ENCODE measurements at places on chromosomes 11 and 22.

DNA sequence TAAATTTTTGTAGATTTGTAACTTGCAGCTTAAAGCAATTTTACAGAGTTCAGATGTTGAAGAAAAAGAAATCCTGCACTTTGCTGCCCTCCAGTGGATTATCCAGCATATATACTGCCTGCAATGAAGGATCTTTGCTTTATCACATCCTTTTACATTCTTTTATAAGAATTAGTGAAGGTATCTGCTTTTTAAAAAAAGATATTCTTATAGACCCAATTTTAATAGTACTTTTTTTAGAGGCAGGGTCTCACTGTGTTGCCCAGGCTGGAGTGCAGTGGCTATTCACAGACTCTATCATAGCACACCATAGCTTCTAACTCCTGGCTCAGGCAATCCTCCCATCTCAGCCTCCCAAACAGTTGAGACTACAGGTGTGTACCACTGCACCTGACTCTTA, 60.7 kb downstream of the TTC17 start:
- no peak for DNase-seq

DNA sequence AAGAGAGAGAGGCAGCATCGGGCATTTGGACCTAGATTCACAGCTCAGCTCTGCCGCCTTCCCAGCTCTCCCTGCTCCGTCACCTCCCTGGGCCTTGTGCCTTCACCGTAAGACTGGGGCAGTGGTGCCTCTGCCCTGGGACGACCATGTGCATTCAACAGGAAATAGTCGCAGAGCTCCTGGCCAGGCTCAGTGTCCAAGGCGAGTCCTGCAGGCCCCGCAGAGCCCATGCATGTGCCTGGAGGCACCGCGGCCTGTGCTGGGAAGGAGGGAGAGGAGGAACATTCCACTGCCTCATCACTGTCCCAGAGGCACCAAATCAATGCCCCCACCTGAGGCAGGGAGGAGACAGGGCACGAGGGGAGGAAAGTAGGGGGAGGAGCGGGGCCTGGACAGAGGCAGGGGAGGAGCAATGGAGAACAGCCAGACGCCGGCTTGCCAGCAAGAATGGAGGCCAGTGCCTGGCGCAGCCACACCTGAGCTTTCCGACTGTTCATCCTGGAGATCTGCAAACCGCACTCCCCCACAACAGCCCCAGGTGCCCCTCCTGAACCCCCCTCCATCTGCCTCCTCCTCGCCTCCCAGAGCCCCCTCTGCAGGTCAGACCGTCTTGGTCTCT, 74.4 kb upstream of the PRR5 start:
- no peak for DNase-seq

DNA sequence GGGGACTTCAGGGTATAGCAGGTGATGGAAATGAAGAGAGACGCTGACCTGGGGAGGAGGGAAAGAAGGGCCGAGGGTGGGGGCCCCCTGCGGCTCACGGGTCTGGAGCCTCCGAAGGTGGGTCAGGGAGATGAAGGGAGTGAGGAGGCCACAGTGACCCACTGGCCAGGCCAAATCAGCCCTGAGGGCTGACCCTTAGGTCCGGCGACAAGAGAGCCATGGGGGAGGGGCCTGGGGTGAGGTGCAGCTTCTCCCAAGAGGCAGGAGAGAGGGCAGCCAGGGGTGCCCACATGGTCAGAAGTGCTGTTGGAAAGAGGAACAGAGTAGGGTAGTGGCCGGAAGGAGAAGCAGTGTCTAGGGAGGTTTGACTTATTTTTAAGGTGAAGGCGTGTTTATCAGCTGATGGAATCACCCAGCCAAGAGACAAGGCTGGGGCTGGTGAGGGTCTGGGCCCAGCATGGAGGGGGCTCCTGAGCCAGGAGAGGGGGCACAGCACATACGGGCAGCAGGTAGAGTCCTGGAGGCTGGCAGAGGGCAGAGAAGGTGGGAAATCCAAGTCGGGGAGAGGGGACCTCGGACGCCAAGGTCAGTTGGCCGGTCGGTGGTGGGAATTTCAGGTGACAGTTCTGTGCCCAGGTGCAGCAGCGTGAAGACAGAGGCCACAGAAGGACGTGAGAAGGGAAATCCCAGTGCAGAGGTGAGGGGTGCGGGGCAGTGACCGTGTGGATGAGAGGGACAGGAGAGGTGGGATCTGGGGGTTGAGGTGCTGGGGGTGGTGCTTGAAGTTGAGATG, 49.0 kb downstream of the LINC01488 start:
- no peak for DNase-seq

- no peak for DNase-seq
These were observed at the start of gene TRABD for GRCh38 chr22:50185375-50186087. Gene TRABD (plus strand): TSS chr22:50185913. CDS start chr22:50193061, 7,148 bp downstream.

GRCh38 chr11:95066716-95067038, at the start of gene SRSF8:
Gene SRSF8 (plus strand): TSS chr11:95066919. CDS start chr11:95067227, 308 bp downstream.
- DNase-seq: no peak

DNA sequence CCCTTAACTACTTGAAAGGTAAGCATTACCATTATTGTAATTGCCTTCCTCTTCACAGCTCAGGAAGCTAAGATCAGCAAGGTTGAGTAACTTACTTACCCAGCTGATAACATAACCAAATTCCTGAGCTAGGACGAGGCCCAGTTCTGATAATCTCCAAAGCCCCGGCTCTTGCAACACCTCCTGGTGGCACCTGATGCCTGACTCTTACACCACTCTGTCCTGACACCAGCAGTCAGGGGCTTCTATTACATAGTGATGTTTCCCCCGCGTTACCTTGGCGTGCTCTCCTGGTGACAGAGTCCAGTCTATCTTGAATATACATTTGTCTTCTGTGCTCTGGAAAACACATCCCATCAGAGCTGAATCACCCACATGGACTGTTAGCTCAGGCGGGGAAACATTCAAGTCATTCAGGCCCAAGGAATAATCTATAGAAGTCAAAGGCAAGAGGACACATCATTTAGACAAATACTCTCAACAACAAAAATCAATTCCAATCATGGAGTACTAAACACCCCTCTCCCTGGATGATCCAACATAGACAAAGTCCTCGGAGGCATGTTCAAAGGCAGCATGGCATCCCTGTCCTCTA, 12.6 kb downstream of the JAML start:
- no peak for DNase-seq

DNA sequence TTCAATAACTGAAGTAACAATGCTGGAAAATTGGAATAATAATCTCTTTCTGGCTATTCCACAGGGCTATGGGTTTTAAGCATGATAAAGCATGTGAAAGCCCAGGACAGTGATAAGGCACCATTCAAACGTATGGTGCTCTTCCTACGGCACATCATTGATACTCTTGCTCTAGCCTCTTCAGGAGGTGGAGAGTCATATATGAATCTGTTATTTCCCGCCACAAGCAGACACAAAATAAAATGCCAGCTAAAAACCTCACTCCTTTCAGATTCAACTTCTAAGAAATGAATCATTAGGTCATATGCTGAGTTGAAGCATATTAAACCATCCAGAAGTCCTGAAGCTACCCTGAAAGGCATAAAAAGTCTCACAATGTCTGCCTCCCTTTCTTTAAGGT, 49.9 kb downstream of the FZD4 start:
- no peak for DNase-seq

GRCh38 chr11:689625-690024, 5.4 kb downstream of the DEAF1 start:
- no peak for DNase-seq

DNA sequence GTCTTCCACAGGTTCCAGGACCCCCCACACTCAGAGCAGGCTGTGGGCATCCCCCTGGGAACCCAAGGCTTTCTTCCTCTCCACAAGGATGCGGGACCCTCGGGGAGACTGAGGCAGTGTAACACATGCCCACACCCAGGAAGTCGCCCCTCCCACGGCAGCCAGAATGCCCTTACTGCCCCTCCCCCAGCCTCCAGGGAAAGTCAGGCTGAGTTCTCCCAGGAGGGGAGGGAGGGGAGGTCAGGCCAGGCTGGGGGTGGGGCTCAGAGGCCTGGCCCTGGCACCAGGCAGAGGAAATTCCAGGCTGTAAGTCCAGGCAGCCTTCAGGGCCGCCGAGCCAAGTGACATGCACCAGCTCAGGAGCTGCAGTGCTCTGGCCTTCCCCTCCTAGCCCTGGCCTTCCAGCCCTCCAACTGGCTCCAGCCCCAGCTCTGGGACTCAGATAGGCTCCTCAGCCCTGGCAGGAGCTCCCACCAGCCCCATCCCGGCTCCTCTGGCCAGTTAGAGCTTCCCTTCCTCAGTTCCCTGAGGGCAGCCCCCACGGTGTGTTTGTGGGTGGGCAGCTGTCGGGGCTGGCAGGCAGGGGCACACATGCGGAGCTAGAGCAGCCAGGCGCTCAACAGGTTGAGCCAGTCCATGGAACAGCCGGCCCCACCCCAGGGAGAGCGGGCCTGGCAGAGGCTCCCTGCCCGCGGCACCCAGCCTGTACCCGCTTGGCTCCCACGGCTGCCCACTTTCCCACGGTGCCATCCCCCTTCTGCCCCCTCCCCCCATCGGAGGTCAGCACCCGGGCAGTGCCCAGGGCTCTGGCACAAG, 3.6 kb downstream of the BCL9L start:
- no peak for DNase-seq

GRCh38 chr11:66083767-66084166, 13.7 kb downstream of the PACS1 start:
- no peak for DNase-seq

DNA sequence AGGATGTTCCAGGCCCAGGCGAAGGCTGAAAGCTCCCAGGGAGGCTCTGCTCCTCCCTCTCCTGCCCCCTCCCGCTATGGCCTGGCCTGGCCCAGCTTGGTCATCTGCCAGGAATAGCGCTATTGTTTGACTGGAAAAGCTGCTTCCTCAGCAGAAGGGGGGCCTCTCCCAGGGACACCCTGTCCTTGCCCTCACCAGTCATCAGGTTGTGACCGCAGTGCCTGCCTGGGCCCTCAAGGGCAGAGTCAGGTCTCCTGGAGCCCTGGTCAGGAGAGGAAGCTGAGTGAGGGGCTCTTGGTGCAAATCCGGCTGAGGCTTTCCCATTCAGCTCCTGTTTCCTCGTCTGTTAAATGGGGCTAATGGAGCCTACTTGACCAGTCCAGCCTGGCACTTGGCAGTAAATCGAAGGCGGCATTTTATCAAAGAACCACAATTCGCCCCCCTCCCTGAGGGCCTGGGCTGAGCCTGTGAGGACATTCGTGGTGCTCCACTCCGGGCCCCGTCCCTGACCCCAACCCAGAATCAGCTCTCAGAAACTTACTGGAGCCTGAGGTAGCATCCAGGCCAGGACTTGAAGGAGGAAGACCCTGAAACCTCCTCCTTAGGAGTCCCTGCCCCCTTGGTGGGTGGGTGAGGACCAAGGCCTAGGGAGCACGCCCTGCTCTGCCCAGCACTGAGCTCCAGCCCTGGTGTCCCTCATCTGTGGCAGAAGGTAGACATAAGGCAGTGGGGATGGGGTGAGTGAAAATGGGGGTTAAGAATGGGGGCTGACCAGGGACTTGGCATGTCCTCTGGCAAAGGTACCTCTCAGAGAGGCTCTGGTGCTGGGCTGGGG, 2.0 kb upstream of the CASTOR1 start:
- no peak for DNase-seq

- no peak for DNase-seq
These were observed 10.2 kb upstream of the NRGN start for GRCh38 chr11:124729571-124729970.

DNA sequence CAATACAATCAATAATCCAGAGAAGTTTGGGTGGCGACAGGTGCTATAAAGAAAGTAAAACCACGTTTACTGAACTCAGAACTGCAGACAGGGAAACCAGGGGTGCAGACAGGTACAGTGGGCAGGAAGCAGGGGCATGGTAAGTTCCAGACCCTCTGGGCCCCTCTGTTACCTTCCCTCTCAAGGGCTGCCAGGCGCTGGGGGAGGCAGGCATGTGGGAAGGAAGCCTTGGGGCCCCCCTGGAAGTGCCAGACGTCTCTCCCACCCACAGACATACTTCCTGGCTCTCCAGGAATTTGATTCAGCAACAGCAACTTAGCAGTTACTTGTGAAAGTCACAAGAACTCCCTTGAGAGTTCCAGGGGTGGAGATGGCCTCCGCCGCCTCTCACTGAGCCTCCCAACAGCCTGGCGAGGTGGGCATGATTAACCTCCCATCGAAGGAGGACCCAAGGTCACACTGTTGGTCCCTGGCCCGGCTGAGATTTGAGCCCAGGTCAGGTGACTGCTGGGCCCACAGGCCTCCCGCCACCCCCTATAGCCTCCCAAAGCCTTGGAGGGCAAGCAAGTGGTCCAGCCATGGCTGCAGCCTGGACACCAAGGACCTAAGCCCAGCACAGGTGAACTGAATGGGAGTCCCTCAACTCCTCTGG, 14.1 kb upstream of the TSKU start:
- DNase-seq: no peak

GRCh38 chr22:36355362-36355761, 32.4 kb downstream of the MYH9 start:
- DNase-seq: no peak

DNA sequence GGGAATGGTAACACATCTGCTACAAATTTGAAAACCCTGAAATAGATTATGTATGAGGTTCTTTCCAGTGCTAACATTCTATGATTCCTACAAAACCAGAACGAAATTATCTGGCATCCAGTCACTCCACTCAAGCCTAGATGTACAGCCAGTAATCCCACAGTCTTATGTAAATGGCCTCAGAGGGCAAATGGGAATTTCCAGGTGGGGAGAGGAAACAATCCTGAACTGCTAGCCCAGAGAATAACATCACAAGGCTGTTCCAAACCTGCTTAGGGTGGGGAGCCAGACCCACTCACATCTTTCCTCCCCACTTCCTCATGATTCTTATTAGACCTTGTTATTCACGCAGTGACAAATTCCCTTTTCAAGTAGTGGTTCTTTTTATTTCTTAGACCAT, 3.5 kb downstream of the FIBIN start:
- no peak for DNase-seq

DNA sequence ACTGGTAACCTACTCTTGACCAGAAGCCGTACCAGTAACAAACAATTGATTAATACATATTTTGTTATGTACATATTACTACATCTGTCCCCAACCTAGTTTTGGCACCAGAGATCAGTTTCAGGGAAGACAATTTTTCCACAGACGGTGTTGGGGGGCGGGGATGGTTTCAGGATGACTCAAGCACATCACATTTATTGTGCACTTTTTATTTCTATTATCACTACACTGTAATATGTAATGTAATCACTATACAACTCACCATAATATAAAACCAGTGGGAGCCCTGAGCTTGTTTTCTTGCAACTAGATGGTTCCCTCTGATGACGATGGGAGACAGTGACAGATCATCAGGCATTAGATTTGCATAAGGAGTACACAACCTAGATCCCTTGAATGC, 15.5 kb downstream of the DGCR8 start:
- DNase-seq: no peak

GRCh38 chr11:82939456-82939855, 37.9 kb downstream of the DDIAS start:
- no peak for DNase-seq

DNA sequence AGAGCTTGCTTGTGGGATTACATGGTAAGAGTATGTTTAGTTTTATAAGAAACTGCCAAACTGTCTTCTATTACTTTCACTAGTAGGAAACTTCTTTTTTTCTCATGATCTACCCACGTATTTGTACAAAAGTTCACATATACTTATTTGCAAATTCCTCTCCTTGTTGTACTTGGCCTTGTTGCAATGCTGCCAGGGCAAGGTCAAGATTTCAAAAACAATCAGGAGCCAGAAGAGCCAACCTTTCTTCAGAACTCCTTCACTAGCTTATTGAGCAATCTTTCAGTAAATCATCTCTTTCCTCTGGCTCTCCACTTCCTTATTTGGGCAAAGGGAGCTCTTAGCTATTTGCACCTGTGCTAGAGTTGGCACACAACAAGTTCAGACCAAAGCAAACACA, 9.7 kb downstream of the SRSF8 start:
- no peak for DNase-seq

- no peak for DNase-seq
These were observed 8.7 kb downstream of the MED19 start for GRCh38 chr11:57703341-57703740.

Measured in GM04503 (cell line).